ENCODE measurements at places on chromosomes 4 and X.

- no peak for DNase-seq
These were observed 76.2 kb downstream of the ELOVL6 start for GRCh38 chr4:110122201-110122600.

DNA sequence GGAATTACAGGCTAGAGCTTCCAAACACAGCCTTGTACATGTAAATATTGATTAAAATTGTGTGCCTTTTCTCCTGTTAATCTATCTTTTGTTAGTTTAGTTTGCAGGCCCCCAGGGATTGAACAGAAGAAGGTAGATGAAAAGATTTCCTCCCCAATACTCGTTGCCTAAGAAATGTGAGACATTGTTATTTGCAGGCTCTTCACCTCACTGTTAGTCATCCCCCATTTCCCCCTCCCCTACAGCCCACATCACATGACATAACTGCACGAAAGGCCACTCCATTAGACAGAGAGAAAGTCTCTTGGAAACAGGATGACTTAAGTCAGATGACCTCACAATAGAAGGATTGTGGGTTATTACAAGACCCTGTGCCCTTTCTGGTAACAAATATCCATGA, 13.3 kb upstream of the MID1 start:
- no peak for DNase-seq

GRCh38 chrX:43525901-43526610, 130.0 kb upstream of the MAOA start:
- DNase-seq = no peak

DNA sequence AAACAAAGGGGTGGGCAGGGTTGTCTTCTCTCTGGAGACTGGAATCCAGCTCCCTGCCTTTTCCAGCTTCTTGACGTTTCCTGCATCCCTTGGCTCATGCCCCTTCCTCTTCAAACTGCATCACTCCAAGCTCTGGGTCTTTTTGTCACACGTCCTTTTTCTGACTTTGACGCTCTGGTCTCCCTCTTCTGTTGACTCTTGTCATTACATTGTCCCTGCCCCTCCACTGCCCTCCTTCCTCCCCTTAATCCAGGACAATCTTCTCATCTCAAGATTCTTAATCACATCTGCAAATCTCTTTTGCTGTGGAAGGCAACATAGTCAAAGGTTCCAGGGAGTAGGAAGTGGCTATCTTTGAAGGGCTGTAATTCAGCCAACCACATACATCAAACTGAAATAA, 178.3 kb downstream of the TMA16 start:
- no peak for DNase-seq

- DNase-seq = peak; percentile 5
These were observed 3.7 kb upstream of the BEX4 start for GRCh38 chrX:103211012-103211715.

GRCh38 chr4:65538571-65538970, 131.7 kb downstream of the EPHA5 start:
- no peak for DNase-seq

DNA sequence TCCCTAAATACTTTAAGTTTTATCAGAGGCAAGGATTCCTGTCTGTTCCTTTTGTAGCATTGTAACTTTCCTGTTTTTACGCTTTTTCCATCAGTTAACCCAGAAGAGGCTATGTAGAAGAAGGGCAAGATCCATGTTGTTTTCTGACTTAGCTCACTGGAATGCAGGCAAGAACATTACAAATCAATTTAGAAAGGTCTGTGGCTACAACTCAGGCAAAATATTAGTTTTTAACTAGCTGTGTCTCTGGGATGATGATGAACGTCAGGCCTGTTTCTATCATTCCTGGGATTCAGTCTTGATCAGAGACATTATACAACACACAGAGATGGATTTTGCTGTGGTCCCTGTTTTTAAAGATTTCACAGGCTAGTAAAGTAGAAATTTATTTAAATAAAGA, 813.0 kb upstream of the POU3F4 start:
- no peak for DNase-seq

DNA sequence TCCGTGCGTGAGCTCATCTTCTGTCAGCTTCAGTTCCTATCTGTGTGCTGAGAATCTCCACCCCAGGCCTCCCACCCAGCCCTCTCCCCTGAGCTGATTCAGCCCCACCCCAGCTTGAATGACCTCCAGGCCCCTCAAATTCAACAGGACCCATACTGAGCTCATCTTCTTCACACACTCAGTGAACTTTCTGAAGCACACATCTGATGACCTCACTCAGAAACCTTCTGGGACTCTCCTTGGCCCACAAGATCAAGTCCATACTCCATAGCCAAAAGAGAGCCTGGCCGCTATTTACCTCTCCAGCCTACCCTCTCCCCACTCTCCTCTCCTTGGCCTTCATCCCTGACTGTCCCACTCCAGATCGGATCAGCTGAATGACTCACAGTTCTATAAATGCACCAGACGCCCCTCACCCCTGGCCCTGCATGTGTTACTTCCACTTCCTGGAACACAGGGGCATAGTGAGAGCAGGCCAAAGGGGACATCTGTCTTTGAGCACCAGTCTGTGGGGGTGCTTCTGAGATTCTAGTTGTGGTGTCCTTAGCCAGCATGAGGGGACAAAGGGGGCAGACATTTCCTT, 62.5 kb downstream of the PJA1 start:
- no peak for DNase-seq

All from activated CD4-positive, CD25-positive, alpha-beta regulatory T cell (primary cell).